ENCODE measurements at places on chromosomes 12 and 14. TPM values are rescaled to one million over a fixed set of nuclear protein-coding genes. Genes with fewer than 3 reads are reported as not detected.

DNA sequence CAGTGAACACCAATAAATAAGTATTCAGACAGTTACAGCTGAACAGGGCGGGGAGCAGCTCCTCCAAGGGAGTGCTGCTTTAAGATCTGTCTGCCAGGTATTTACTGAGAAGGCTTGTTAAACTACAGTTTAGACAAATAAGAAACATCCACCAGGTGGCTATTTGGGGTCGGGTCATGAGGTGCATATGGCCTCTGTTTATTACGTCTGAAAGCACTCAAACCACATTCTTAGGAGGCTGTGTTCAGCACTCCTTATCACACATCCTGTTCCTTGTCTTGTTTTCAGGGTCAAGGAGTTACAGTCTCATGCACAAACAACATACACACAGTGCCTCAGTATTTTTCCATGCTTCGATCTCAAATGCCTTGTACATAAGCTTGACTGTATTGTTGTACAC is 78.8 kb downstream of the KCNMB4 start:
- DNase-seq: no peak

DNA sequence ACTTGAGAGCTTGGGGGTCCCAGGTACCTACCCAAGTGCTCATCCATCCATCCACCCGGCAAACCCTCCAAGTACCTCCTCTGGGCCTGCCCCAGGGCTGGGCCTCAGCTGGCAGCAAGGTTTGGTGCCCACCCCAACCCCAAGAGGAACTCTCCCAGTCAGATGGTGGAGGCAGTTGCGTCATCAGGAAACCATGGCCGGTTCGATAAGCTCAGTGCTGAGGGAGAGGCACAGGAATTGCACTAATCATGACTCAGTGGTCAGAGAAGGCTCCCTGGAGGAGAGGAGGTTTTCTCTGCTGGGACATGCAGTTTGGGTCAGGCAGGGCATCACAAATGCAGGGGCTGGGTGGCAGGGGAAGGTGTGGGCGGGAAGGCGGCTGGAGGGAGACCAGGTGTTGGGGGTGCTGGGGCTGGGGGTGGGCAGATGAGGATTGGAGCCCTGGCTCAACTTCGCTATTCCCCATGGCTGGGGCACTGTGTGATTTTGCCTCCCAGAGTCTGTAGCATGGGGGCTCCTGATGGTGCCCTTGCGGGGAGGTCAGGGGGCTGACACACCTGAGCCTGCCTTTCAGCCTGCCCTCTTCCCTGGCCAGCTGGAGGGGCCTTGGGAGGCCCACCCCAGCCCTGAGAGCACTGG is 32.2 kb downstream of the SH2B3 start:
- DNase-seq: peak; percentile 81

DNA sequence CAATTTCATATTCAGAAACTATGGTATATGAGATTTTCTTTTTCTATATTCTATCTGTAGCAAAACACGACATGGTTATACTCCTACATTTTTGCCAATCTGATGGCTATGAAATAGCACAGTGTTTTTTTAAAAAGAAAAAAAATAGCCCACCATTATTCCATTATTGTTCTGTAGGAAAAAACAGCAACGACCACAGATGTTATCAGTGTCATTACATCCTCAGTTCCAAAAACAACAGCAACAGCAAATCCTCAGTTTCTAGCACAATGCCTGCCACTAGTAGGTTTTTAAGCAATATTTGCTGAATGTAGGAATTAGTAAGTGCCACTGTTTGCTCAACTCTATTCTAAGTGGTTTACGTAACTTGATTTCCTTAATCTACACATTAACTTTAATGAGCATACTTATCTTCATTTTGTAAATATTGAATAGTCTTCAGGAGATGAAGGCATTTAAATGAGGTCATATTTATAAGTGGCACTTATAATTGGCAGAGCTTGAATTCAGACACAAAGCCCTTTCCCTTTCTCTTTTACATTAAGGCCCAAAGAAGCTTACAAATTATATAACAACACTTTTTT is 8.3 kb downstream of the RNASE6 start:
- DNase-seq: no peak

DNA sequence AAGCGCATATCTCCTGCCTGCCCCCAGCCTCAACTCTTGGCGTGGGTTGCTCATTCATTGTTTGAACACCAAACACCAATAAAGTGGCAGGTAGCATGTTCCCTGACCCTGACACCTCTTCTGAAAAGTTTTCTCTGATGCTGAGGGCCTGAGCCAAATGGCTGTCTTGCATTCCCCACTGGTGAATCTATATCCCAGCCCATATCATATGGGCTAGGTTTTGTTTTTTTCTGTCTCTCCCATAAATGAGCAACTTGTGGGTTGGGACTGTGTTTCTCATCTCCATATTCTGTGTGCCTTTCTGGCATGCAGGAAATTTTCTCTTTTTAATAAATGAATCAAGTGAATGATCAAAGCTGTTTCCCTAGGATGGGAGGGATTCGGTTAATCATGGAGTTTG is 5.0 kb downstream of the MYO1A start:
- DNase-seq: no peak

- DNase-seq: no peak
Measured at GRCh38 chr14:98937021-98937420, 335.0 kb downstream of the BCL11B start.

DNA sequence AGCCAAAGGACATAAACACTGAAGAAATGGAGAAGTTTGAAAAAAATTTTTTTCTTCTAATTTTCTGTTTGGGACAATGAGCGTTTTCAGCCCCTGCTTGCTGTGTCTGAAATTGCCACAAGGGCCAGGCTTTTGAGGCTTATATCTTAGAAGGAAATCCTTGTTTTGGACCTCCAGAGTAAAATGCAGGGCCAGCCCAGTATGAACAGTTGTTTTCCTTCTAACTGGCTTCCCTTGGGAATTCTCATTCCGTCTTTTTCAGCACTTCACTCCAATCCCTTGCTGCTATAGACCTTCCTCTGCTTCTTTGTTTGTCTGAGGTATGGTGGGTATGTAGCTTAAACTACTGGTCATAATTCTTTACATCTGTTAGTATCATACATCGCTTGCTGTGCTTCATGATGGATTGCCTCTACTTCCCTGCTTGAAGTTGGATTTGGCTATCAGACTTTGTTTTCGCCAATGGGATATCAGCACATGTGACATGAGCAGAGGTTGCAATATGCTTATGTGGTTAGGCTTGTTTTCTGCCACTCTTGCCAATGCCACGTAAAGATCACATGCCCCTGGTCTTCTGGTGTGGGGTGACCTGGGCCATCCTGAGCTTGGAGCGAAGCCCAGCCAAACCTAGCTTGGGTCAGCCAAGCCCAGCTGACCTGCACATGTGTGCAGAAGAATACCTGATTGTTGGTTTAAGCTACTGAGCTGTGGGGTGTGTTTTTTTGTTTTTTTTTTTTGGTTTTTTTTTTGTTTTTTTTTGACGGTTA is 64.7 kb downstream of the AVPR1A start:
- no peak for DNase-seq

DNA sequence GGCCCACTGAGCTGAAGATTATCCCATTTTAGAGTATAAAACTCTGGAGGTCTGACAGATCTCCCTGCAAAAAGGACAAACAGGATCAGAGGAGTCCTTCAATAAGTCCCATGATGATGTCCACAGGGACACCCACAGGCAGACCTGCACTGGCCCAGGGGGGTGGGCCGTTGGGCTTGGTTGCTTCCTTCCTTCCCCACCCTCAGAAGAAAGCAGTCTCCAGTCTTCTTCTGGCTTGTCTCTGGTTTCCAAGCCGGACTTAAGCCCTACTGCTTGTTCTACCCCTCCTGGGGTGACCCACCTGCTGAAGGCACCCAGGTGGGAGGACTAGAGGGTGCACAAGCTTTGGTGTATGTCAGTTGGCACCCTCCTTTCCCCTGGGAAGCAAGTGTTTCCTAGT is 209.0 kb downstream of the ANO2 start:
- no peak for DNase-seq

GRCh38 chr12:73445658-73446324 is 1091.8 kb upstream of the ATXN7L3B start:
- no peak for DNase-seq

DNA sequence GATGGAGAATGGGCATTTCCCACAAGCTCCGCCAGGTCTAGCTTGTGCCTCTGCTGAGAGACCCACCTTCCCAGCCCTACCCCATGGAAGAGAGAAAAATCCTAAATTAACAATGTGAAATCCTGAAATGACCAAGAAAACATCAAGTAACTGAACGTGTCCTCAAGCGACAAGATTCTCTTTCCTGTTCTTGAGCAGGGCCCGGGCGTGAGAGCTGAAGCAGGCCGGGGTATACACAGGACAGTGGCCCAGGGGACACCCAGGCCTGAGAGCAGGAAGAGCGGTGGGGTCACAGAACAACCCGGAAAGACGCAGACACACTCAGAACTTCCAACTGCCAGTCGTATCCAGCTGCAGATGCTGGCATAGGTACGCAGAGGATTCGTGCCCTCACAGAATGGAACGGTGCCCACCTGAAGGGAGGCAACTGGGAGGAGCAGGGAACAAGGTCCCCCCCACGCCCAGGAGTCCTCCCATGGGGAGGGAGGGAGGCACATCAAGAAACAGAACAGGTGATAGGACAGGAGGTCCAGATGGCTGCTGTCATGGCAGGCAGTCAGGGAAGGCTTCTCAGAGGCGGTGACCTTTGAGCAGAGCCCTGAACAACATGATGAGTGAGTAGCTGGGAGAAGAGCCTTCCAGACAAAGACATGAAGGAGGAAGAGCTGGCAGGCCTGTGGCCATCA is 9.1 kb downstream of the RIMBP2 start:
- DNase-seq: no peak

DNA sequence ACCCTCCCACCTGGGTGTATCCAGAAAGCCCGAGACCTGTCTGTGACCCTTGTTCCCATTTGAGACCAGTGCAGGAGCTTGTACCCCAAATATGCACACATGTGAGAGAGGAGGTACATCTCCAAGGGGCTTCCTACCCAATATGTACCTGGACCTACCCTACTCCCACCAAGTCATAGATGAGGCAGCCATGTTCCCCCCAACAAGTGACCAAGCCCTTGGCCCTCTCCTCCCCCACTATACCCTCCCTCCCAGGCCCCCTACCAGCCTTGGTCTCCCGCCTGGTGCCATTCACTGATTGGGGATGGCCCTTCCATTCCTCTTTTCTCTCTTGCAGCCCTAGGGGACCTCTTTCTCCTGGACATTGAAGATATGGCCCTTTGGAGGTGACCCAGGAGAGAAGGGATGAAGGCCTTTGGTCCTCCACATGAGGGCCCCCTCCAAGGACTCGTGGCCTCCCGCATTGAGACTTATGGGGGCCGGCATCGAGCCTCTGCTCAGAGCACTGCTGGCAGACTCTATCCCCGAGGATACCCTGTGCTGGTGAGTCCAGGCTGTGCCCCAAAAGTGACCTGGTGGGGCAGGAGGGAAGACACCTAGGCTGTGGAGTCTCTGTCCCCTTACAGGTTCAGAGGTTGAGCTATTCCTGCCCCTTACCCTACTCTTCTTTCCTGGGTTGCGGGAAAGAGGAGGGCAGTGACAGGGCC is 1.5 kb downstream of the PLEKHG6 start:
- DNase-seq: no peak

DNA sequence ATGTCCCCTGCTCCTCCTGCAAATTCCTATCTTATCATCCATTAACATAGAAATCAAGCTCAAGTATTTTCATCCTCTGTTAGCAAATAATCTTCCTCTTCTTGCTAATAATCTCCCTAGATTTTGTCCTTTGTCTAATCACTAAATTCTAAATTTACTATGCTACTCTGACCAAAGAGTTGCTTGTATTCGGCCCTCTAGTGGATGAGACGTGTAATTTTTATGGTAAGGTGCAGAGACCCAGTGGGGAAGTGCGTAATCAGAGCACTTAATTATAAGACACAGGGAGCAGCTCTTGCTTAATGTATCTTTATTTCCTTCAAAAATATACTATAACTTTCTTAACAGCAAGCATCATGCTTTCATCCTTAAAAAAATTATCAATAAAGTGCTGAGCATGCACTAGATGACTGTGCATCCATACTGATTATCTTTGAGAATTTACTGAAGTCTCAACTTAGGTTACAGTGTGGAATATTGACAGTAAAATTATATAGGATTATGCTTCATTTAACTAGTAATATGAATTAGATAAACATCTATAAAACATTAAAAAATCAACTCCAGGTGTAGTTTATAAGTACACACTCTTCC is 212.6 kb downstream of the SLC16A7 start:
- DNase-seq: peak; percentile 30

GRCh38 chr12:31790759-31791158 is 61.9 kb upstream of the AMN1 start:
- no peak for DNase-seq

DNA sequence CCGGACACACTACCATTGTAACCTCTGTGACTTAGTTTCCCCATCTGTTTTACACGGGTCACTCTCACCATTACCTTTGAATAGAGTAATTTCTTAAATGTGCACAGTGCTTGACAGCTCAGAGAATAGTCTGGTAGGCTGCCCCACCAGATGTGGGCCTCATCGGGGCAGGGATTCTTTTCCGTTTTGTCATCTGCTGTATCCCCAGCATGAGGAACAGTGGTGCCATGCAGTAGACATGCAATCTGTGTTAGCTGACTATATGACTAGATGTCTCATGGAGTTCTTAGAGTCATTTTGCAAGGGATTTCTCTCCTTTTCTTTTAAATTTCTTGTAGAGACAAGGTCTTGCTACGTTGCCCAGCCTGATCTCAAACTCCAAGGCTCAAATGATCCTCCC is 44.9 kb upstream of the PLEKHG3 start:
- no peak for DNase-seq

DNA sequence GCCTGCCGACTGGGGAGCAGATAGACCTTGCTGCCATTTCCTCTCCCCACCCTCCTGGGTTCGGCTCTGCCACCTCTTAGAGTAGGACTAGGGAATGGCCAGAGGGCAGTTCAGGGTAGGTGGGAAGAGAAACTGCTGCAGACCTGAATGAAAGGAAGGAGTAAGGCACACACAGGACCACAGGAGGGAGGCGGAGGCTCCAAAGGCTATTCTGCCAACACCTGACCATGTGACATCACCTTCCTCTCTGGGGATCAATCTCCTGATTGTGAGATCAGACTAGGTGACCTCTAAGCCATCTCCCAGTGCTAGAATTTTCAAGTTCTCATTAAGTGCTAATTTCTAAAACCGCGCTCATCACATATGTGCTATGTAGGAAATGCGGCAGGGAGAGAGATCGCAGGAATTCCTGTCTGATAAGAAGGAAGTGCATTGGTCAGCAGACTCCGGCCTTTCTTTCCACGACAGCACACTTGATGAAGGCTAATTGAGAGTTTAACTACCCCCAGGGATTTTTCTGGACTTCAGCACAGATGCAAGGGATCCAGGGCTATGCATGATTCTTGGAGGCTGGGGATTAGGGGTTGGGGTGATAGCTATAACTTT is 11.5 kb upstream of the TSPAN11 start:
- DNase-seq: no peak

DNA sequence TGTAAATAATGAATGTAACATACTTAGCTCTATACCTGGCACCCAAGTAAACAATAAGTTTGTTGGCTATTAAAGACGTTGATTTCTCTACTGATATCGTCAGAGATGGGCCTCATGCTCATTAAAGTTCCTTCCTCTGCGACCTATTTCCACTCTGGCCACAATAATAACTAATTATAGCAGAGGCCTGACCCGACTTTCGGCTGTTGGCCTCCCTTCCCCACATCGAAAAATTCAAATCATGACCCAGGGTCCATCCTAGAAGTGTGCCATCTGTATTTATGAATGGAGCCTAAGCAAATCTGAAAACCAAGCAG is 321 bp upstream of the USP30 start:
- DNase-seq: no peak

The POMT2 gene
- 29.3 TPM for total RNA-seq

The P2RX2 gene
- not detected for total RNA-seq

The MYO1H gene
- 0.31 TPM for total RNA-seq

The SYT1 gene
- 1.5 TPM for total RNA-seq

The TOMM20L gene
- total RNA-seq: not detected

Data from left lung (tissue), 14 donors.